Fibroblast of lung (primary cell): ENCODE measurements at places on chromosomes 6 and 20. TPM values are rescaled to one million over a fixed set of nuclear protein-coding genes. Genes with fewer than 3 reads are reported as not detected.

The MYCT1 gene
- under 0.01 TPM in 1 of 2 replicates, not detected in the other for total RNA-seq

The TIAM2 gene
- 8.0 and 11.2 TPM in 2 replicates for total RNA-seq

The HLA-DMA gene
- 9.8 and 12.1 TPM in 2 replicates for total RNA-seq

The DTD1 gene
- total RNA-seq, result 50.8 and 71.0 TPM in 2 replicates

The MYBL2 gene
- total RNA-seq, result 0.26 and 1.2 TPM in 2 replicates

The IPCEF1 gene
- total RNA-seq, result 0.26 and 0.33 TPM in 2 replicates

The LYRM2 gene
- 23.4 and 27.4 TPM in 2 replicates for total RNA-seq

- H3K4me1 ChIP-seq, result no peaks in the 10 kb centered on the region
- H3K36me3 ChIP-seq, result no peaks in the 10 kb centered on the region
- peak; percentile 17 for DNase-seq
- no peaks in the 10 kb centered on the region for H3K27me3 ChIP-seq
Measured at GRCh38 chr20:14622796-14623195, 285.4 kb upstream of the FLRT3 start.

DNA sequence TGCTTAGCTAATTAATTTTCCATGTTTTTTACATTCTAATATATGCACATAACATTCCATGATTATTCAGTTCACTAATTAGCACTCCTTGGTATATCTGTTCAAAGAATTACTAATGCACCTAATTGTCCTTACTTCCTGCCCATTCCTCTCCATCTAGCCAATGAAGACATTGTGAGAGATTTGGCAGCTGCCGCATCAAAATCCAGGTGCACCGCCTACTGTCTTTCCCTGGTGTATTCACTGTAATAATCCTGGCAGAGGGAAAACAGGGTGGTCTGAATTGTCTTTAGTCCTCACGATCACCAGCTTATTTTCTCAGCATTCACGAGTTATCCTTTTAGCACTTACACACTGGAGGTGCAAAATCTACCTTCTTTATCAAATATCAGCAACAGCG is 61.0 kb upstream of the SCGN start:
- H3K4me3 ChIP-seq, result no peak overlapping the region
- no peaks in the 10 kb centered on the region for H3K36me3 ChIP-seq
- no peak overlapping the region for H3K27ac ChIP-seq
- no peaks in the 10 kb centered on the region for H3K4me1 ChIP-seq

GRCh38 chr6:72286911-72287311 is 335.0 kb upstream of the KCNQ5 start:
- H3K36me3 ChIP-seq, result no peaks in the 10 kb centered on the region
- no peak overlapping the region for H3K4me3 ChIP-seq
- no peak overlapping the region for H3K27ac ChIP-seq
- H3K4me1 ChIP-seq, result no peaks in the 10 kb centered on the region
- no peaks in the 10 kb centered on the region for H3K27me3 ChIP-seq

GRCh38 chr6:166573511-166574216 is 12.8 kb downstream of the RAMACL start:
- H3K4me1 ChIP-seq, result peaks cover 16% of the 10 kb centered on the region
- H3K27me3 ChIP-seq, result no peaks in the 10 kb centered on the region
- no peak overlapping the region for H3K4me3 ChIP-seq
- no peak for DNase-seq

DNA sequence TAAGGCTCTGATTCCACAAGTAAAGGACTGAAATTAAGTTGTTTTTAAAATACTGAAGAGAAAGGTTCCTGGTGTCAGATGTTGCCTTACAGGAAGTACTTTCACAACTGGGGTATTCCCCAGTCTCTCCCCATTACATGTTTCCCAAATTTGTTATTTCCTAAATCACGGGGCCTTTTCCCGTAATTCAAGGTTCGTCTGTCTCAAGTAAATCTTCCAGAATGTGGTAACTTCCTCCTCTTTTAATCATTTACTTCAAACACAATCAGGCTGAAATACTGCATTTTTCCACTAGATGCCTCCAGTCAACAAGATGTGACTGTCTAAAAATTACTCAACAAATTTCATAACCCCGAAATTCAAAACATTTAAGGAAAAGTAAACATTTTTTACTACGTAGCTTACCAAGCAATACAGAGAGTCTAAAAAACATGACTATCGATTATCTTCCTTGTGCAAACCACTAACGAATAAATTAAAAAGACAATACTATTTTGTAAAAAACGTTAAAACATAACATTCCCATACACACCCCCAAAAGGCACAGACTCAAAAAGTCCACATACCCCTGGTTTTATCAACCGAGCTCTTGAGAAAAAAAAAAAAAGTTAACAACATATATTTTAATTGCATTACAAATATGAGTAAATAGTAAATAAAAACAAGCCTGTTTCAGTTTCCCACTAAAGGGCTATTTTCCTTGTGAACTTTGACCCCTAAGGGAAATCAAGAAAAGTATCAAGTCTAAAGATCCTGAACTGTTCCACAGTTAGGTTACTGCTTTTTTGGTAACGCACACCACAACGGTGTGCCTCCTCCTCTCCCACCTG is 1.7 kb downstream of the SOD2 start:
- H3K27me3 ChIP-seq, result no peaks in the 10 kb centered on the region
- peaks cover 8% of the 10 kb centered on the region for H3K4me1 ChIP-seq
- peaks cover 3% of the 10 kb centered on the region for H3K36me3 ChIP-seq
- peak overlapping the region; percentile 89 for H3K27ac ChIP-seq

DNA sequence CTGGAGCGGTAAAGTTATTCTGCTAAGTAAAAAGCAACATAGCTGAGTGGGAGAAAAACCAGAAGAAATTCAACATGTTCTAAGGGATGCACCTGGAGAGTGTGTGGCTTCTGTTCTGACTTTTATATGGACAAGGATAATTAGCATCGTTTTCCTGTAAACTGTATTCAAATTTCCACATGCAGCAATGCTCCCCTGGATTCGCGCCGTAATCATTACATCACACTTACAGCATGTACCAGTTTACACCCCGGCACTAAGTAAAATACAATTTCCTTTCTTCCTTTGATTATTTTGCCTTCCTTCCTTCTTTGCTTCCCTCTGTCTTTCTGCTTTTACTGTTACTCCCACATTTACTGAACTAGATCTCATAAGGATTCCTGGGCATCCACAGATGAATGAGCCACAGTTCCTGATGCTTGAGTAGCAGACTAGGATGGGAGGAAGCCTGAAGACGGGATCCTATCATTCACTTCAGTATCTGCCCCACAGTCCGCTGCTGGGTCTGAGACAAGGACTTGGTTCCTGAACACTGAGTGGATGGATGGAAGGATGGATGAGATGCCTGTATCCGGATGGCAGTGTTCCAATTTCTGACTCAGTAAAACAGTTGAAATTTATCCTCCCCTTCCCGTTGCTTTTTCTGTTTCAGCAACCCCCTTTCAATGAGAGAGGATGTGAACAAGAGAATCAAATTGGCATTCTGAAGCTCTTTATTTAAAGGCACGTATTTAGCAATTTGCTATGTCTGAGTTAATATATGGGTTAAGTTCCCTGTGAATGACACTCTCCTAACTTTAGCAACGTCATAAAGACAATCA is 174.6 kb downstream of the GJA10 start:
- H3K4me3 ChIP-seq, result no peak overlapping the region
- no peaks in the 10 kb centered on the region for H3K36me3 ChIP-seq
- no peaks in the 10 kb centered on the region for H3K27me3 ChIP-seq

DNA sequence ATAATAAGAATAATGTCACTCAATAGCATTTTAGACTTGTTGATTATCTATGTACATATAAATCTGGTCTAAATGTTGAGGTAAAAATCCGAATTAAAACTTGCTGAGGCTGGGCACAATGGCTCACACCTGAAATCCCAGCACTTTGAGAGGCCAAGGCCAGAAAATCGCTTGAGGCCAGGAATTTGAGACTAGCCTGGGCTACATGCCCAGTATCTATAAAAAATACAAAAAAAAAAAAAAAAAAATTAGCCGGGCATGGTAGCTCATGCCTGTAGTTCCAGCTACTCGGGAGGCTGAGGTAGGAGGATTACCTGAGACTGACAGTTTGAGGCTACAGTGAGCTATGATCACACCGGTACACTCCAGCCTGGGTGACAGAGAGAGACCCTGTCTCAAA is 34.2 kb upstream of the SUPT3H start:
- DNase-seq, result no peak
- no peak overlapping the region for H3K4me3 ChIP-seq
- H3K27me3 ChIP-seq, result no peaks in the 10 kb centered on the region
- H3K27ac ChIP-seq, result no peak overlapping the region
- no peaks in the 10 kb centered on the region for H3K36me3 ChIP-seq

- H3K4me3 ChIP-seq, result peak overlapping the region; percentile 30
- H3K36me3 ChIP-seq, result no peaks in the 10 kb centered on the region
- DNase-seq, result peak; percentile 88
- H3K27ac ChIP-seq, result peak overlapping the region; percentile 84
- no peaks in the 10 kb centered on the region for H3K27me3 ChIP-seq
Measured at GRCh38 chr6:135358251-135358821, 139.2 kb downstream of the AHI1 start.
